CD4-positive, alpha-beta T cell (primary cell): ENCODE measurements at places on chromosomes 5 and 9. TPM values are rescaled to one million over a fixed set of nuclear protein-coding genes. Genes with fewer than 3 reads are reported as not detected.

DNA sequence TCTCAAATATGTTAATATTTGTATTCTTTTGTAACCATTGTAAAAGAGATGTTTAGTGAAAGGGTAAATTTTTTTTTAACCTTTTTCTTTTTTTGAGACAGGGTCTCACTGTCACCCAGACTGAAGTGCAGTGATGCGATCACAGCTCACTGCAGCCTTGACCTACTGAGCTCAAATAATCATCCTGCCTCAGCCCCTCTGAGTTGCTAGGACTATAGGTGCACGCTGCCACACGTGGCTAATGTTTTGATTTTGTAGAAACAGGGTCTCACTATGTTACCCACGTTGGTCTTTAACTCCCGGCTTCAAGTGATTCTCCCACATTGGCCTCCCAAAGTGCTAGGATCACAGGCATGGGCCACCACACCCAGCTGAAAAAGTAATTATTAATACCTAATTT lies 58.0 kb upstream of the CDK5RAP2 start:
- peaks cover 5% of the 10 kb centered on the region for H3K36me3 ChIP-seq
- H3K4me3 ChIP-seq: no peak overlapping the region
- no peak for DNase-seq
- H3K27me3 ChIP-seq: no peaks in the 10 kb centered on the region
- no peaks in the 10 kb centered on the region for H3K4me1 ChIP-seq
- no peak overlapping the region for H3K27ac ChIP-seq

- H3K27ac ChIP-seq: no peak overlapping the region
- H3K4me3 ChIP-seq: no peak overlapping the region
- no peaks in the 10 kb centered on the region for H3K4me1 ChIP-seq
- no peaks in the 10 kb centered on the region for H3K27me3 ChIP-seq
Observed at GRCh38 chr9:4147476-4148230, 152.2 kb downstream of the GLIS3 start.

GRCh38 chr5:57179262-57180200 lies 5.7 kb downstream of the GPBP1 start:
- peaks cover 62% of the 10 kb centered on the region for H3K4me1 ChIP-seq
- H3K27ac ChIP-seq: no peak overlapping the region
- peak overlapping the region; percentile 91 for H3K4me3 ChIP-seq
- no peak for DNase-seq
- no peaks in the 10 kb centered on the region for H3K27me3 ChIP-seq

GNA14 gene
- not detected for total RNA-seq

PTGR1 gene
- total RNA-seq: not detected

SLC46A2 gene
- total RNA-seq: not detected

TAF11L5 gene
- total RNA-seq: not detected

GRCh38 chr5:24381861-24382489 lies 262.8 kb downstream of the CDH10 start:
- no peaks in the 10 kb centered on the region for H3K27me3 ChIP-seq
- H3K4me1 ChIP-seq: no peaks in the 10 kb centered on the region
- no peaks in the 10 kb centered on the region for H3K36me3 ChIP-seq
- H3K27ac ChIP-seq: no peak overlapping the region
- no peak overlapping the region for H3K4me3 ChIP-seq
- no peak for DNase-seq
